ENCODE measurements at places on chromosomes 5 and 9.

- DNase-seq: no peak
These were observed 8.4 kb upstream of the PHYHD1 start for GRCh38 chr9:128912270-128912853.

DNA sequence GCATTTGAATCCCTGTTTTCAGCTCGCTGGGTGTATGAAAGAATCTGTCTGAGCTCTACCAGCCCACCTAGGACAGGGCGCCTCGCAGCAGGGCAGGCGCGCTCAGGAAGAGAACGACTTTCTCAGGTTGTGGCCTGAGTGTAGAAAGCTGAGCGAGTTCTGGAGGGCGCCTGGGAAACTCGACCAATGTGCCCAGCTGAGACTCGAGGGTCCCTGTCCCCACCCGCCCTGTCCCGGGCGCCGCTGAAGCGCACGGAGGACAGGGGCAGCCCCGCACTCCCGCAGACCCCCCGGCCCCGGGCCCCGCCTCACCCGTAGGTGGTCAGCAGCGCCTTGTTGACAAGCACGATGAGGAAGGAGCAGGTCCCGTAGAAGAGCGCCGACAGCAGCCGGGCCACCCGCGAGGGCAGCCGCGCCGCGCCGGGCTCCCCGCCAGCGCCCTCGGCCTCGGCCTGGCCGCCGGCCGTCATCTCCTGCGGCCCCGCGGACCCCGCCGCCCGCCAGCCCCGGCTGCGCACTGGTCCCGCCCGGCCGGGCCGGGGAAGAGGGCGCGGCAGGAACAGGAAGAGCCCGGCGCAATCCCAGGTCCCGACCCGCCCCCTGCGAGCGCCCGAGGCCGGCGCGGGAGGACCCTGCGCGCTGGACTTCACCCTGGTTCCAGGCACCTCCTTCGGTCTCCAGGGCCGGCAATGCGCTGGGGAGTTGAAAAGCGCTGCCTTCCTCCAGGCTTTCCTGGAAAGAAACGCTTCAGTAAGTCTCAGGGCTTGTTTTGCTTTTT, at the start of gene SLC35D2:
Gene SLC35D2, minus strand, starts transcription at position 547 of the 778 bp plus-strand sequence. Its CDS starts 77 bp downstream, at position 470.
- DNase-seq: peak; percentile 36

GRCh38 chr5:89315286-89316100, 432.5 kb upstream of the MEF2C start:
- no peak for DNase-seq

DNA sequence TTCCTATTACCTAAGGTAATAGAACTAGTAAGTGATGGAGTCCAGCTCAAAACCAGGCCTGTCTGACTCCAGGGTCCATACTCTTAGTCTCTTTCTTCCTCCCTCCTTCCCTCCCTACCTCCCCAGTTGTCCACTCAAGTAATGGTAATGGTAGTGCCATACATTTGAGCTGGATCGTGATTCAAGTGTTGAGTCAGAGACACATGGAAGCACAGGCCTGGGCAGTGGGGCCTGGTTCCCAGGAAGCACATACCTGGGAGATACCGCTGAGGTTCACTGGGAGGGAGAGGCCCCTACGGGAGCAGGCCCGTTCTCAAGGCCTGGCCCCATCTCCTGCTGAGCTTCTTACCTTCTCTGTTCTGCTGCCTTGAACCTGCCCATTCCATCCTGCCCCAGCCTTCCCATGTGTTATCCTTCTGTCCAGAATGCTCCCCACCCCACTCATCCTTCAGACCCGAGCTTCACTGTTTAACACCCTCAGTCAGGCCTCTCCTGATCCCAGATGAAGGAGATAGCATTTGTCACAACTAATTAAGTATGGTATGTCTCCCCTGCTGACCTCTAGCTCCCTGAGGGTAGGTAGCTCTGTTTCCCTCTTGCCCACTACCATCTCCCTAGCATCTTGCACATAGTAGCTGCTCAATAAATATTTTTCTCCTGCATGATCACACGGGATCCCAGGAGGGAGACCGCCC, 13.8 kb downstream of the URM1 start:
- DNase-seq: no peak

GRCh38 chr9:131727795-131728545, 11.9 kb downstream of the RAPGEF1 start:
- no peak for DNase-seq

GRCh38 chr9:74499111-74499601, 2.0 kb downstream of the RORB start:
- no peak for DNase-seq
